H9 (cell line): ENCODE measurements at places on chromosomes 12 and 14. TPM values are rescaled to one million over a fixed set of nuclear protein-coding genes. Genes with fewer than 3 reads are reported as not detected.

DNA sequence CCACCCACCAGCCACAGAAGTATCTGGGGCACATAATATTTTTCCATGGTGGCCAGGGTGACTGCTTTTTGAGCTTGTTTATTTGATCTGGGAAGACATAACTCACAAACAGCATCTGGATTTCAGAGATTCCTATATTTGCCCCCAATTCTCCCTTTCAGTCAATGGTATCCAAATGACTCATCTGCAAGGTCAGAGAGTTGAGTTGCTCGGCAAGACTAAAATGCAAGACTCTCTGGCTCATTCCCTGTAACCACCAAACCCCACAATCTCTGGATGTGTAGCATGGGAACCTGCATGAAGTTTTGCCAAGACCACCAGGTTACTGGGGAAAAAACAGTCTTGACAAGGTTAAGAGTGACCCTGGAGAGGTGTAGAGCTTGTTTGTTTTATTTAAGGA lies 174.9 kb upstream of the FAR2 start:
- no peak overlapping the region for H3K4me3 ChIP-seq
- H3K36me3 ChIP-seq, result no peaks in the 10 kb centered on the region
- DNase-seq, result no peak
- no peaks in the 10 kb centered on the region for H3K4me1 ChIP-seq
- no peaks in the 10 kb centered on the region for H3K27me3 ChIP-seq

GRCh38 chr14:73245480-73246325 lies 8.4 kb downstream of the PAPLN start:
- H3K27me3 ChIP-seq, result no peaks in the 10 kb centered on the region
- H3K4me3 ChIP-seq, result no peak overlapping the region
- H3K4me1 ChIP-seq, result no peaks in the 10 kb centered on the region
- no peak overlapping the region for H3K27ac ChIP-seq

DNA sequence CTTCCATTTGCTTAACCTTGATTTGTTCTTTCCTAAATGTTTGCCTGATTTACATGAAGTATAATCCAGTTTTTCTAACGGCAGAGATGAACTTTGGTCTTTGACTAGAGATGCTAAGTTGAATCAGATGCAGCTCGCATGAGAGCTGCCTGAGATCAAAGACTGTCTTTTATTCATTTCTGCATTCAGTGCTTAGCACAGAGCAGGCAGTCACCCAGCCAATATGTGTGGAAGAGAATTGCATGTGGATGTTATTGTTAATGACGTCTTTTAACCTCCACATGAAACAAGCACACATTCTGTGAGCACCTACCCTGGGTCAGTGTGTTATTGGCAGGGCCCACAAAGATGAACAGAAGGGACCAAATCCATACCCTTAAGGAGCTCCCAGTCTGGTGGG lies 99.2 kb downstream of the SLC5A8 start:
- H3K4me1 ChIP-seq, result no peaks in the 10 kb centered on the region
- DNase-seq, result no peak
- no peak overlapping the region for H3K4me3 ChIP-seq
- H3K27me3 ChIP-seq, result no peaks in the 10 kb centered on the region

DNA sequence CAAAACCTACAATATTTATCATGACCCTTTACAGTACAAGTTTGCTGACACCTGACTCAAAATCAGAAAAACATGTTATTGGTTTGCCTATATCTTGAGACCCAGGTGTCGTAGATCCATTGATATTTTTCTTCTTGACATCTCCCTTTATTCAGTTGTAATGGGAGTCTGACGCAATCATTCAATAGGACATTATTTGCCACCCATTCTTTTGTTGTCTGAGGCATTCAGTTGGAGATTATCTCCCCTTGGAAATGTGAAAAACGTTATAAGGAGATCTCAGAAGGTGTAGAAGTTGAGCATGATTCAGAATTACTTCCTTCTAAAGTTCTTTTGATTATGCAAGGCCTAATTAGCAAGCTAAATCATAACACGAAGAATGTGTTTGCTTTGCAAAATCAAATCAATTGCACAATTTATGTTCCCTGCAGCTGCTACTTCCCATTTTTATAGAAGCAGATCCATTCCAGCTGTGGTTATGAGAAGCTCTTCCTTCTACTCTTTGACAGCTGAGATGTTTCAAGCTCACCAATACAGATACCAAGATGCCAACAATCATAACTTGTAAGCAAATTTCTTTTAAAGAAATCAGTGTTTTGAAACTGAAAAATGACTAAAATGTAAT lies 228.2 kb upstream of the SYT1 start:
- DNase-seq, result no peak
- H3K27ac ChIP-seq, result no peak overlapping the region
- no peaks in the 10 kb centered on the region for H3K27me3 ChIP-seq
- no peak overlapping the region for H3K4me3 ChIP-seq
- no peaks in the 10 kb centered on the region for H3K36me3 ChIP-seq
- H3K4me1 ChIP-seq, result no peaks in the 10 kb centered on the region; the same call in 1 of the 2 replicates

DNA sequence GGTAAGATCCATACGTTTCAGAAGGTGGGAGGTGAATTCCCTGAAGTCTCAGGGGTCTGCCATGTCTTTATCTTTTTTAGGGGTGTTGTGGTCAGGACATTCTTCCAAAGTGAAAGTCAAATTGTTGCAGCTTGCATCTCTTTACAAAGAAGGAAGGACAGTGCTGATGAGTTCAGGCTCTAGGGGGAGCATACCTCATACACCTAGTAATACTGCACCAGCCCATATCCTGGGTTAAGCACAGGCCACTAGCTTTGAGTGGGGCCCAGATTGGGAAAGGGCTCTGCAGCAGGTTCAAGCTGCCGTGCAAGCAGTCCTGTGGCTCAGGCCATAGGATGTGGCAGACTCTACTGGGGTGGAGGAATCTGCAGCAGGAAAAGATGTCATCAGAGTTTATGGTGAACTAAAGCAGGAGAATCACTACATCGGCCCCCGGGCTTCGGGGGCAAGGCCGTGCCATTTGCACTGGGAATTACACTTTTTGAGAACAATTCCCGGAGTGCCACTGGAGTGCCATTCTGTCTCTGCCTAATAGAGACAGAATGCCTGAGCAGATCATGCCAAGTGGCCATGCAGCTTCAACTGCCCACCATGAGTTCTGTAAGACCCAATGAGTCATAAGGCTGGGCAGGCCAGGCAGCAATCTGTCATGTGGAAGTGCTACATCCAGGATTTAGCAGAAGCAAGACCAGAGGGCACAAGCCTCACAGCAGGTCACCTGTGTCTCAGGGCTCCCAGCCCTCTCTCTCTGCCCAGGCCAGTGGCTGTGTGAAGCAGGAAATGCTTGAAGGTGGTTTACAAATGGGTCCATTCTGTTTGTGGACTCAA lies 32.3 kb downstream of the DIO3 start:
- no peak for DNase-seq
- peaks cover 4% of the 10 kb centered on the region; the same call in 1 of the 2 replicates for H3K36me3 ChIP-seq
- no peak overlapping the region for H3K4me3 ChIP-seq
- H3K27me3 ChIP-seq, result no peaks in the 10 kb centered on the region
- no peaks in the 10 kb centered on the region for H3K4me1 ChIP-seq
- no peak overlapping the region for H3K27ac ChIP-seq

- no peak for DNase-seq
- H3K4me3 ChIP-seq, result no peak overlapping the region
- no peaks in the 10 kb centered on the region for H3K27me3 ChIP-seq
- no peaks in the 10 kb centered on the region for H3K36me3 ChIP-seq
- no peaks in the 10 kb centered on the region for H3K4me1 ChIP-seq
Observed at GRCh38 chr14:49928015-49928414, 35.1 kb downstream of the ARF6 start.

DNA sequence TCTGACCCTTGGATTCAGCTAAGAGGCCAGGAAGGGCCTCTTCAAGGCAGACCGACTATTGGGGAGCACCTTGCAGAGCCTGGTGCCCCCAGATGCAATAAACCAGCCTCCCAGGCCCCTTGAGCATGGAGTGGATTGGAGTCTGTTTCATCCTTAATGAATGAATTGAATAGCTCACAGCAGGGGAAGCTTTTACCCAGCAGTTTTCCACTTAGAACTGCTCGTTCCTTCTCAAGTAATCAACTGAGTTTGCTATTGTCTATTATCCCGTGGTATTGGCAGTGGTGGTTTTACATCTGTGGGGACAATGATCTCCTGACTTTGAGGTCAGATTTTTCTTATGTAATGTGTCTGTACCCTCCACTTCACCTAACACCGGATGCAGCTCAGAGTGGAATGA lies 197.6 kb downstream of the AACS start:
- H3K36me3 ChIP-seq, result peaks cover 25% of the 10 kb centered on the region
- no peak for DNase-seq
- no peak overlapping the region for H3K27ac ChIP-seq
- no peak overlapping the region for H3K4me3 ChIP-seq
- H3K27me3 ChIP-seq, result no peaks in the 10 kb centered on the region

The DTD2 gene
- total RNA-seq, result 14.8 and 15.6 TPM in 2 replicates

The ZC2HC1C gene
- total RNA-seq, result 1.4 and 1.5 TPM in 2 replicates
